NCI-H524 treated with DMSO at 0.1 percent for 48 hours (cell line): ENCODE measurements at places on chromosomes 13 and 19.
A peak's percentile ranks its signal among the peaks of the same experiment; 100 is the strongest.

GRCh38 chr13:102609696-102610095 lies 12.9 kb downstream of the TPP2 start:
- DNase-seq = no peak

- no peak for DNase-seq
Measured at GRCh38 chr13:102400675-102401145, 1.1 kb downstream of the FGF14 start.

DNA sequence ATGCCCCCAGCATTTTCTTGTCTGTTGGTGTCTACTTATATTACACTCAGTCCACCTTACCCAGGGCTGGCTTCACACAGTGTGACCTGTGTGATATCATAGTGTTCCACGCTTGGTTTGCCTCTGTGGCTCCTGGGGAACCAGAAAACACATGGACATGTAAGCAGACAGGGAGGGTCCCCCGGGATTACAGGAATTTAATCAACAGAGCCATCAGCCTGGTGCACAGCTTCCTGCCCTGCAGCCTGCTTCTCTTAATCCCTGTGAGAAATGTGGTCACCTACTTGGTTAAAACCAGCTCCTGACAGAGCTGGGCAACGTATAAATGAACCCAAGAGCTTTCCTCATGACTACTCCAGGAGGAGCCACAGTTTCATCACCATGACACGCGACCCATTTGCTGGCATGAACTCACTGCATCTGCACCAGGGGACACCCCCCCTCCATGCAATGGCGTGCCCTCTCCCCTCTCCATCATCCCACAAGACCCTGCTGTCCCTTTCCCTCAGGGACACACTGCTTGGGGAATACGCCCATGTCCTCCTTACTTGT lies 152.1 kb downstream of the UQCRFS1 start:
- DNase-seq = no peak

DNA sequence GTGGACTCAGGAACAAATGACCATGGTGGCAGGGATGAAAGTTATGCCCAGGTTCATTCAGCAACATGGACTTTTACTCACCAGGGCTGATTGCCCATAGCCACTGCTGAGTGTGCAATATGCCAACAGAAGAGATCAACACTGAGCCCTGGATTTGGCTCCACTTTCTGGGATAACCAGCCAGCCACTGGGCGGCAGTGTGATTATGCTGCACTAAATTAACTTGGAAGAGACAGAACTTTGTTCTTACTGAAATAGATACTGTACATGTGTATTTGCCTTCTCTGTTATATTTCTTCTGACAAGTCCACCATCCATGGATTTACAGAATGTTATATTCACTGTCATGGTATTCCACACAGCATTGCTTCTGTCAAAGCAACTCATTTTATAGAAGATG lies 257.4 kb downstream of the TDRD3 start:
- no peak for DNase-seq

DNA sequence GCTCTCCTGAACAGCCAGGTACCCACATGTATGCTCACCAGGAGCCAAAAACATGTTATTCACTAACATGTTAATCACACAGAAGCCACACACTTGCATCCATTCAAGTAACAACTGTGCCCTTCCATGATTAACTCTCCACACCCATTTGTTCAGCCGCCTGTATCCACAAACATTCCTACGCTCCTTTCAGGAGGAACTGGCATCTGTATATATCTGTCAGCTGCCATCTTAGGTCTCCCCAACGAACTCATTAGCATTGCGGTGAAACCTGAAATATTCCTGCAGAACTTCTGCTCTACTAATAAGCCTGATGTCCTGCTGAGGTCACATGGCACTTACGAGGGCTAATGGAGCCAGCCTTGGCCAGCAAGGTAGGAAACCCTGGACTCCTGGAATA lies 33.0 kb downstream of the OLFM2 start:
- DNase-seq = no peak

GRCh38 chr19:28864577-28865042 lies 348.3 kb downstream of the UQCRFS1 start:
- no peak for DNase-seq

- no peak for DNase-seq
Measured at GRCh38 chr13:102805680-102806079, 6.8 kb downstream of the BIVM start.

GRCh38 chr19:33343859-33344572 lies 29.5 kb upstream of the CEBPG start:
- no peak for DNase-seq

DNA sequence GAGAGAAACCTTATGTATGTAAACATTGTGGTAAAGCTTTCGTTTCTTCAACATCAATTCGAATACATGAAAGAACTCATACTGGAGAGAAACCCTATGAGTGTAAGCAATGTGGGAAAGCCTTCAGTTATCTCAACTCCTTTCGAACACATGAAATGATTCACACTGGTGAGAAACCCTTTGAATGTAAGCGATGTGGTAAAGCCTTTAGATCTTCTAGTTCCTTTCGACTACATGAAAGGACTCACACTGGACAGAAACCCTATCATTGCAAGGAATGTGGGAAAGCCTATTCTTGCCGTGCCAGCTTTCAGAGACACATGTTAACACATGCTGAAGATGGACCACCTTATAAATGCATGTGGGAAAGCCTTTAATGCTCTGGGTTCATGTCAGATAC lies 24.7 kb downstream of the ZNF136 start:
- DNase-seq = no peak

DNA sequence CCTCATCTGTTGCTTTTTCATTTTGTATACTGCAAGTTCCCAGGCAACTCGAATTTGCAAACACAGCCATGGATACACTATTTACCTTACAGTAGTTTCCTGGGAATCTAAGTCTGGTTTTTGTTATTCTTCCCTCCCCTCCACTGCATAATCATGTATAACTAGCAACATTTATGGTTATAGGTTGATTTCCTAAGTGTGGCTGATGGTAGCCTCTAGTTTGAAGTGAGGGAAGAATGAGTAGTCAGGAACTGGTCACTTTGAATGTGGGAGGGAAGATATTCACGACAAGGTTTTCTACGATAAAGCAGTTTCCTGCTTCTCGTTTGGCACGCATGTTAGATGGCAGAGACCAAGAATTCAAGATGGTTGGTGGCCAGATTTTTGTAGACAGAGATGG lies at the start of gene KCNRG:
KCNRG (plus strand) TSS at position 187 of the 400 bp plus-strand sequence; CDS start at position 237, 50 bp downstream.
- DNase-seq = no peak

GRCh38 chr13:21625366-21625765 lies 21.4 kb upstream of the MICU2 start:
- DNase-seq = peak; percentile 65

GRCh38 chr13:50133358-50133953 lies 118.2 kb downstream of the KCNRG start:
- DNase-seq = no peak

GRCh38 chr19:49451430-49452181 lies at the start of gene PIH1D1:
TSS of gene PIH1D1 (minus strand) at chr19:49451814. CDS start at chr19:49451574, 240 bp downstream.
- peak; percentile 98 for DNase-seq

GRCh38 chr19:18502638-18503294 lies 19.1 kb downstream of the ELL start:
- no peak for DNase-seq

DNA sequence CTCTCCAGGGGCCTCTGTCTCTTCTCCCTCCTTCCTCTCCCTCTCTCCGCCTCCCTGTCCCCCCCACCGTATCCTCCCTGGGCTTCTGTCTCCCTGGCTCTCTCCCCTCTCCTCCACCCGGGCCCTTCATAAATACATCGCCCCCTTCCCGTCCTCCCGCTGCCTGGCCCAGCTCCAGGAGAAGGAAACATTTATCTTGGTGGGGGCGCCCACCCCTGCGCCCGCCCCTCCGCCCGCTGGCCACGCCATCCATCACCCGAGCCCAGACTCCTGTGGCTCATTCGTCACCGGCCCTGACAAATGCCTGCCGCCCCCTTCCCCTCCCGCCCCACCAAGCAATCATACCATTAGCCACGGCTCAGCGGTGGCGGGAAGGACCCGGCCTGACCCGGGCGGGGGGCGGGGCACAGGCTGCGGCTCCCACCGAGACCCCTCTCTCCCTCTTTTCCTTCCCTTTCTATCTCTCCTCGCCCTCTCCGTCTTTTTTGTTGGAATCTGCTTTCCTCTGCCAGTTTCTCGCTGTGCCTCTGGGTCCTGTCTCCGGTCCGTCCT lies 2.6 kb upstream of the MEIS3 start:
- no peak for DNase-seq

- DNase-seq = no peak
Measured at GRCh38 chr13:29743201-29743786, 107.1 kb downstream of the UBL3 start.

- no peak for DNase-seq
Measured at GRCh38 chr19:46466536-46467196, 4.7 kb downstream of the PNMA8A start.

GRCh38 chr19:54502518-54503048 lies at the start of gene LAIR2:
TSS of gene LAIR2 (plus strand) at chr19:54502831. CDS start at chr19:54502919, 88 bp downstream.
- DNase-seq = no peak

- no peak for DNase-seq
Measured at GRCh38 chr19:6828698-6829633, 56.5 kb downstream of the VAV1 start.

GRCh38 chr19:2624537-2625091 lies 77.9 kb downstream of the GNG7 start:
- DNase-seq = no peak

DNA sequence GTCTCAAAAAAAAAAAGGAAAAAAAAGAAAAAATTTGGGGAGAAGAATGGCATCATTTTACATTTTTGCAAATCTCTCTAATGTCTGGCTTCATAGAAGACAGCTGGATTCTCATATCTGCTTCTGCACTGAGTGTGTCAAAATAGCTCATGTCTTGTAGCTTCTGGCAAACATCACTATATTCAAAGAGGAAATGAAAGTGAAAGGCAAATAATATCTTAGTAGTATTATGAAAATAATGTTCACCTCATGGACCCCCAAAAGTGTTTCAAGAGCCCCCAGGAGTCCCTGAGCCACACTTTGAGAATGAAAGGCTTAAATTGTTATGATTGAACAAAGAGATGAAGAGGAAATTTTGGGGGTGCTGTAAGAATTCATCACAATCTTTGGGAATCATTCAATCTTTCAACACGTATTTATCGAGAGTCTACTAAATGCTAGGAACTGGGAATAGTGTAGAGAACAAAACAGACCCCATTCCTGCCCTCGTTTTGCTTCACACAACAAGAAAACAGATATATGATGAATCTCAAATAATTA lies 1.2 kb upstream of the SLC6A16 start:
- no peak for DNase-seq

GRCh38 chr13:98503175-98504028 lies 73.5 kb downstream of the STK24 start:
- DNase-seq = no peak

DNA sequence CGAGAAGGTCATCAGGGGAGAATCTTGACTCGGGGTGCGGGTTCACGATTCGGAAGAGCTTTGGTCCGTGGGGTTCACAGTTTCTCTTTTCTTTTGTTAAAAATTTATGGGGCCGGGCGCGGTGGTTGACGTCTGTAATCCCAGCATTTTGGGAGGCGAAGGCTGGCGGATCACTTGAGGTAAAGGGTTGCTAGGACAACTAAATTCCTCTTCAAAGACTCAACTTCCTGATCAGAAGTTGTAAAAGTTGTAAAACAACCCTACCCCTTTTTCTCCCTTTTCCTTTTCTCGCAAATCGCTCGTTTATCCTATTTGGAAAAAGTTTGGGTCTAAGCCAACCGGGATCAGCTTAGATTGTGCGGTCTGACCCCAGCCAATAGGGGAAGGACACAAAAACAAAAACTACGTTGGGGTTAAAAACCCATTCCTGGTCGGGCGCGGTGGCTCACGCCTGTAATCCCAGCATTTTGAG lies 673 bp downstream of the ZNF486 start:
- no peak for DNase-seq

DNA sequence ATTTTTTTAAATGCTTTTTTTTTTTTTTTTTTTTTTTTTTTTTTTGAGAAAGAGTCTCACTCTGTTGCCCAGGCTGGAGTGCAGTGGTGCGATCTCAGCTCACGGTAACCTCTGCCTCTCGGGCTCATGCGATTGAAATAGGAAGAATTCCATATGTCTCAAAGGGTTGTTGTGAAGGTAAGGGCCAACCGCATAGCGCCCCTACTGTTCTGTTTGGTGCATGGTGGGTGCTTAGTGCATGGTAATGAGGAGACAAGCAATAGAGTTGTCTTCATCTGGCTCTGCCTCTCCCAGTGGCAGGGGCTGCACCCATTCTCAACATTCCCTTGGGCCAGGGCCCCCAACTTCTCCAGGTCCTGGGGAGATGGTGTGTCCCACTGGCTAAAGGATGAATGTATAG lies 68.7 kb downstream of the RASL11A start:
- peak; percentile 37 for DNase-seq

GRCh38 chr13:95541308-95541707 lies 11.2 kb upstream of the CLDN10 start:
- DNase-seq = no peak

DNA sequence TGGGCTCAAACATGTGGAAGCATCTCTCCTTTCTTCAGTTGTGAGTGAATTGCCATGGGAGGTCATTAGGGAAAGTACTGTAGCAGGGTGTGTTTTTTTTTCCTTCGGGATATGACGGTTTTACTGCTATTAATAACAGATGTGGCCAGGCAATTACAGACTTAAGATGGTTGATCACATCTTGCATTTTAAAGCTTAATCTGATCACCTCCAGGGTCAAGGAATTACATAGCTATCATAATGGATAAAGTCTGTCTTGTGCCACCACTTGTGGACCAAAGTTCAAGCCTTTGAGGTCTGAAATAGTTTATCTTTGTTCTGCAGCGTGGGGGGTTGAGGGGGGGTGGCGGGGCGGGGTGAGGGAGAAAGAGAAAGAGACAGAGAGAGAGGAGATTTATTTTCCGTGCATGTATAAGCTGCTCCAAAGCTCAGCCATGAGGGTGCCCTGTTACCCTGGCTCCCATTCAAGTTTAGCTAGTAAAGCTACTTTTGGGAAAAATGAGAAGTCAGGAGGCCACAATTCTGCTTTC lies 5.5 kb upstream of the SERP2 start:
- peak; percentile 79 for DNase-seq

- DNase-seq = no peak
Measured at GRCh38 chr13:66933994-66934393, 296.1 kb downstream of the PCDH9 start.

DNA sequence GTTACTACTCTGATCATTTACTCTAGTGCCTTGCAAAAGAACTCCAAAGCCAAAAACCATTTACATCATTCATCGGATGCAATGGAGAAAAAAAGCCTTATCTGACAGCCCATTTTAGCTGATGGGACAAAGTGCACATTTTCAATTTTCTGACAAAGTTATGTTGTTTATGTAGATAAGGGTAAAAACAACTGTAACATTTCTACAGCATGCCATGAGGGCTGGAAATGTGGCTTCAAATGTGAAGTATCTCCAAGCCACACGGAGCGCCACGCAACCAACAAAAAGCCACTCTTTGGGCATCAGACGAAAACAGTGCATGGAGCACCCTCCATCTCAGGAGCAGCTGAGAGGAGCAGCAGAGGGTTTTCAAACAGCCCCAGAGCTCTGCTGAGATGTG lies 364.6 kb upstream of the ZNF507 start:
- DNase-seq = no peak

DNA sequence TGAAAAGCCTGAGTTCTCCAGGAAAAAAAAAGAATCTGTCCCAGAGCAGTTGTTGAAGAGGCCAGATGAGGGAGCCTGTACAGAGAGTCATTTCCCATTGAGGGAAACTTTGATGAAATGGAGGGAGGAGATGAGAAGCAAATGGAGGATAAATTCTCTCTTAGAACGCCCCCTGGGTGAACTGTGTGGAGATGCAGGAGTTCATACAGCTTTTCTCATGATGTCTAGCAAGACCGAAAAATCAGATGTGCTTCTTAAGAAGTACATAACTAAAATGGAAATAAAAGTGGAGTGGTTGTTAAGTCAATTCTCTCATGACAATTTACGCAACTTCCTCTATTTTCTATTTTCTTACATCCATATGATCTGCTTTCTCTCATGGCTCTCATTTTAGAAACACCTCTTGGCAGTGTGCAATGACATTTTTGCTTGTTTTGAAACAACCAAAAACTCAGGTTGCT lies 1263.1 kb downstream of the PCDH9 start:
- peak; percentile 3 for DNase-seq
